ENCODE measurements at places on chromosomes 16 and 17.

GRCh38 chr16:84062734-84063640 is 20.4 kb upstream of the SLC38A8 start:
- DNase-seq: no peak

- DNase-seq: no peak
These were observed 13.0 kb downstream of the PCTP start for GRCh38 chr17:55763856-55764255.

DNA sequence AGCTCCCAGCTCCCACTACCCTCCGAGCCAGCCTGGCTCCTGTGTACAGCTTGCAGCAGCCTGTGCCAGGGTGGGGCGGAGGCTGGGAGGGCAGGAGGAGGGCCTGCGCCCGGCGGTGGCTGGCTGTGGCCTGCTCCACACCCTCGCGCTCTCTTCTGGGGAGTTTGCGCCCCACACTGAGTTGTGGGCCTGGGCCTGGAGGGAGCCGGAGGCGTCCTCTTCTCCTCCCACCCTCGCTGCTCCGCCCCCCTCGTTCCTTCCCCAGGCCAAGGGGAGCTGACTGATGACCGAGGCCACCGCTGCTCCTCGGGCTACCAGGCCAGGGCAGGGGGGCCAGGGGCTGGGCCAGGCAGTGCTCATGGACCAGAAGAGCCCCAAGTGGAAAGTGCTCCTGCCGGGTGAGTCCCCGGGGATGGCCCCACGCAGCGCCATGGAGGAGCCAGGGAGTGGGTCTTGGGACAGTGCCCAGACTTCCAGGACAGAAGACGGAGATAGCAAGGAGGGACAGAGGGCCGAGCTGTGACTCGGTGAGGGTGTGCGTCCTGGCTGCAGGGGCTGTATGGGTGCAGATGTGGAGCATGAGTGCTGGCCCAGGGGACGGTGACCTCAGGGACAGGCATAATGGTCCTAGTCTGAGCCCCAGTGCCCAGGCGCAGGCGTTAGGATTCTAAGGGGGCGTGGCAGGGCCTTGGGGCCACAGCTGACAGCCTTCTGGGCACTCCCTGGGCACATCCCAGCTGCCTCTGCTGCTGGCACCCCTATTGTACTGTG is 242.1 kb upstream of the GSE1 start:
- no peak for DNase-seq

DNA sequence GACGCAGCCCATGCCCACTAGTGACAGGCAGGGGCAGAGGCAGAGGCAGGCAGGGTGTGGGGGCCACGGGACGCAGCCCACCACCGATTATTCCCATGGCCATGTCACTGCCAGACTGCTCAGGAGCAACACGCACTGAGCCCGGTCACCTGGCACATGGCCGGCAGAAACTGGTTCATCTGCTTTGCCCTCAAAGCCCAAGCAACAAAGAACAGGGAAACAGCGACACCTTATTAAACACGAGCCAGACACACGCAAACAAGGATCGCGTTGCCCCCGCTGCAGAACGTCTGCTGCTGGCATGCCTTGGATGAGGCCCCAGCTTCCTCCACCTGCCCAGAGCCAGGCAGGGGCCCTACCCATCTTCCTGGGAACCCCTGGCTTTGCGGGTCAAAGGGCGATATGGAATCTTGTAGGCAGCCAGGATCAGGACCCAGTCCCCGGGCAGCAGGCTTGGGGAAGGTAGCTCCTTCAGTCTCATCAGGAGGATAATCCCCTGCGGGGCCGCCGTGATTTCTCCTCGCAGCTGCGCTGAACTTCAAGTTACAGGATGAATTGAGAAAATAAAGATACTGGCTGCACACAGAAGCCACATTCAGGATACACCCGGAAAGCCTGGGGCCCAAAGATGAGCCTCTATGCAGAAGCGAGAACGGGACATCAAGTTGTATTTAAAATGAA is 4.8 kb downstream of the TBC1D16 start:
- no peak for DNase-seq

DNA sequence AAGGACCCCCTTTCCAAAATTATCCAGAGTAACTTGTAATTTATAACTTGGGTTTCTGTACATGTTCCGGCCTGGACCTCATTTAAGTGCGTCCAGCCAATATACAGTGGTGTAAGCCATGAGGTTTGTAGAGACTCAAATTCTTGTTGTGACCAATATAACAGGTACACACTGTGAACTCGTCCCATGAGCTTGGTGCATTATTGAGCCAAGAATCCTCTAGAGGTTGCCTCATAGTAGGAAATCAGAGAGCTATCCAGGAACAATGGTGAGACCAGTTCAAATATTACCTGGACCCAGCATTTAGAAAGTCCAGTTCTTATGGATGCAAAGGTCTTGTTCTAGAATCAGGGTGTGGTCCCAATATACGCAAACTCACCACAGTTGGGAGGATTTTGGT is 138.2 kb downstream of the NPIPB5 start:
- DNase-seq: no peak

DNA sequence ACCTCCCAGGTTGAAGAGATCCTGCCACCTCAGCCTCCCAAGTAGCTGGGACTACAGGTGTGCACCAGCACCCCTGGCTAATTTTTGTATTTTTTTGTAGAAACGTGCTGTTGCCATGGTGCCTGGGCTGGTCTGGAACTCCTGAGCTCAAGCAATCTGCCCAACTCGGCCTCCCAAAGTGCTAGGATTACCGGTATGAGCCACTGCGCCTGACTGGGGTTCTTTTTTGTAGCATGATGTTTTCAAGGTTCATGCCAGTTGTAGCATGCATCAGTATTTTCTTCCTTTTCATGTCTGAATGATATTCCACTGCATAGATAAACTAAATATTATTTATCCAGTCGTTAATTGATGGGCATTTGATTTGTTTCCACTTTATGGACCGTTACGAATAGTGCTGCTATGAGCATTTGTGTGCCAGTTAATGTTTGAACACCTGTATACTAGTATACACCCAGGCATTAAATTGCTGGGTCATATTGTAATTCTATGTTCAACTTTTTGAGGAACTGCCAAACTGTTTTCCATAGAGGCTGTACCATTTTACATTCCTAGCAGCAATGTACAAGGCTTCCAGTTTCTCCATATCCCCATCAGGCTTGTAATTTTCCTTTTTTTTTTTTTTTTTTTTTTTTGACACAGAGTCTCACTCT is 24.8 kb upstream of the CEP20 start:
- DNase-seq: no peak

GRCh38 chr17:67467500-67468455 is 90.7 kb downstream of the PITPNC1 start:
- DNase-seq: no peak

DNA sequence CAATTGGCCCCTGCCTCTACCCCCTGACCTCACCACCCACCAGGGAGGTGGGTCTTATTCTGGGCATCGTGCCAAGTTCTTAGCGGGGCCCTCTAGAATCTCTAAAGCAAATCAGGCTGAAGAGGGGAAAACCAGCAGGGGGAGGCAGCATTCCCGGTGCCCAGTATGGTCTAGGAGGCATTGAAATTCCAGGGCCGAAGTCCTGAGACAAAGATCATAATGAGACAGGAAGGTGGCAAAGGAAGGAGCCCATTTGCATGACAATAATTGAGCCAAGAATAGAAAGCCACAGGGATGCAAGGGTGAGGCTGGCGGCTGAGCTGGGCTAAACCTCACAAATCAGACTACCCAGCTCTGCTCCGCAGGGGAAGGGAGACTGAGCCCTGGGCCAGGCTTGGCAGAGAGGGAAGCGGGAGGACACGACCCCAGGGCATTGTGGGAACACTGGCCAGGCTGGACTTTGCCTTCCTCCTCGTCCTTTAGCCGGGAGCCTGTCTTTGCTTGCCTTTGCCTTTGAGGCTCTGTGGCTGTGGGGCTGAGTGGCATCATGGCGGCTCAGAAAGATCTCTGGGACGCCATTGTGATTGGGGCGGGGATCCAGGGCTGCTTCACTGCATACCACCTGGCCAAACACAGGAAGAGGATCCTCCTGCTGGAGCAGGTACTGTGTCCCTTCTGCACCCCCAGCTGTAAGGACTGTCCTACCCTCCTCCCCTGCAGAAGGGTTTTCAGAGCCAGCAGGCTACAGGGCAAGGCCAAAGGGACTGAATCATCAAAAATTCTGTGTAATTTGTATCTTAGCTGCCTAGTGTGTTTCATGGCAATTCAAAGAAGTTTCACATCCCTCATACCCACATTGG is at the start of gene PIPOX:
Gene PIPOX (plus strand): TSS at position 463 of the 860 bp plus-strand sequence. CDS start 85 bp downstream, at position 548.
- no peak for DNase-seq

DNA sequence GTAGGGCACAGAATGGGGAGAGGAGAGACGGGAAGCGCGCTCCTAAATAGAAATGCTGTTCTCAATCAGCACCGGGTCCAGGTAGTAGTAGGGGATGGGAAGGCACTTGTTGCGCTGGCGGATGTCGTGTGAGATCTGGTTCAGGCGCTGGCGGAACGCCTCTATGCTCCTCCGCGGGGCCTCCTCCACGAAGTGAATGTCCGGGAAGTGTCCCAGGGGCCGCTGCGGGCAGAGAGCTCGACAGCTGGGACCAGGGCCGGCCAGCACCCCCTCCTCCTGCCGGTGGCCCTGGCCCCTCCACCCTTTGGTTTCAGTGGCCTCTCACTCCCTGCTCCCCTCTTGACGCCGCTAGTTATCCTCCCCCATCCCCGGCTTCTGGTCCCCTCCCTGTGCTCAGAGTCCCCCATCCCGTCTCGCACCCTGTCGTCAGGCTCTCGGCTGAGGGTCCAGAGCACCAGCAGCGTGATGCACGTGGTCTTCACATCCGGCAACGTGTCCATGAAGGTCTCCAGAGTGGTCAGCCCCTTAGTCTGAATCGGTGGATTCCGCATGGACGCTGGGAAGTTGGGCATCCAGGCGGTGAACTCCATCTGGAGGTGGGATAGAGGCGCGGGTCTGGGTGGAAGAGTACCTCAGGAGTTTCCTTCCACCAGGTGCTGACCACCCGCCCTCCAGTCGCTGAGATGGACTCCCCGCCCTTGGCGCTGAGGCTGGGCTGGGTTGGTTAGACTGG is 14.6 kb downstream of the ALOX12B start:
- DNase-seq: no peak

DNA sequence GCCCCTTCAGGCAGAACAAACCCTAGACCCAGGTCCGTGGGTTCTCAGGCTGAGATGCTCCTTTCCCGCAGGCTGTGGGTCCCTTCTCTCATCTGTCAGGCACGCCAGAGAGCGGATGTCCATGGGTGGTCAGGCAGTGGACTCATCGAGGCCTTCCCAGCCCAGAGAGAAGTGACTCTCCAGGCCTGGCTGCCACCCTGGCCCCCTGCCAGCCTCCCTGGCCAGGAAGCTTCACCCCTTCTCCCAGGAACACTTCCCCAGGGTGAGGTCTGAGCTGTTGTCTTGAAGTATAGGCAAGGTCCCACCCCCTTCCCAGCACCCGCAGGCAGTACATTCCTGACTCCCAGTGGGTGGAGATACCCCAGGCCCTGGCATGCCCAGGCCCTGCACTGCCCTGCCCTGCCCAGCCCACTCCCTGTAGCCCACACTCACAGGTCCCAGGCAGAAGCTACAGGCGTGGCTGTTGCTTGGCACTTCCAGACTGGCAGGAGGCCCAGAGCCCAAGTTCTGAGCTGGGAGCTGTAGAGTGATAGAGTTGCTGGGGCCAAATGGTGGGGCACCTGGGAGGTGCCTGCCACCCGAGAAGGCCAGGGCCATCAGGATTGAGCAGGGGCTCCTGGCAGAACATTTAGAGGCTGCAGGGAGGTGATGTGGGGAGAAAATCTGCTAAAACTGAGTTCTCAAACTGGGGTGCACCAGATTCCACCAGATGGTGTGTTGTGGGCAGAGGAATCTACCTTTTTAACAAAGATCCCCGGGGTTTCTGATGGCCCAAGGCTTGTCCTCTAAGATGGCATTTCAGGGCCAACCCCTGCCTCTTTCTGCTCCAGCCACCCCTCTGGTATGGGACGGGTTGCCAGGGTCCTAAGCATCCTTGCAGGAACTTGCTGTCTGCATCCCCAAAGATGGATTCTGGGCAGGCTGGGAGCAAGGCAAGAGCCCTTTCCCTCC is 6.7 kb downstream of the ITGA3 start:
- no peak for DNase-seq

- no peak for DNase-seq
These were observed 54.2 kb upstream of the ZNF267 start for GRCh38 chr16:31819386-31819785.

GRCh38 chr17:41695954-41696757 is 7.5 kb downstream of the EIF1 start:
- no peak for DNase-seq

DNA sequence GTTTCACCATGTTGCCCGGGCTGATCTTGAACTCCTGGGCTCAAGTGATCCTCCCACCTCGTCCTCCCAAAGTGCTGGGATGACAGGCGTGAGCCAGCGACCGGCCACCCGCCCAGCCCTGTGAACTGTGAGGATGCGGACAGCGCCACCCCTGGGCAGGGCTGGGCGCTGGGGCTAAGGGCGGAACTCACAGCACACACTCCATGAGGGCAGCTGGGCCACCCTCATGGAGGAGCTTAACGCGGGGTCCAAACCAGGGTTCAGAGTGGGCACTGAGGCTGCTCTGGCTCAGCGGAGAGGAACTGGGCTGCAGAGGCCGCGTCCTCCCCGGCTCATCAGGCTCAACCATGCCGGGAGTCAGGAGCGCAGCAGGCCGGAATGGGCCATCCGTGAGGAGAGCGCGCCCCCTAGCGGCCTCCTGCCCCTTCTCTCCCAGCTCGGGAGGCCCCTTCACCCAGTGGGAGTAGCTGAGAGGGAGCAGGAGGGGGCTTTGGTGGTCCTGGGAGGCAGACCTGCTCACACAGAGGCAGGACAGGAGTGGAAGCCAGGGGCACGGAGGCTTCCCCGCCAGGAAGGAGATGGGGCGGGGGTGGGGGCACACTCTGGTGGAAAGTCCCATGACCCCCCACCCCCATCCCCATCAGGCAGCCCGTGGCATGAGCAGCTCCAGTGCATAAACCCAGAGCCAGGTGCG is 13.8 kb downstream of the CORO7 start:
- no peak for DNase-seq

- no peak for DNase-seq
These were observed 187.0 kb upstream of the CDH13 start for GRCh38 chr16:82439678-82440293.
